ENCODE measurements at places on chromosomes 11 and 22.

DNA sequence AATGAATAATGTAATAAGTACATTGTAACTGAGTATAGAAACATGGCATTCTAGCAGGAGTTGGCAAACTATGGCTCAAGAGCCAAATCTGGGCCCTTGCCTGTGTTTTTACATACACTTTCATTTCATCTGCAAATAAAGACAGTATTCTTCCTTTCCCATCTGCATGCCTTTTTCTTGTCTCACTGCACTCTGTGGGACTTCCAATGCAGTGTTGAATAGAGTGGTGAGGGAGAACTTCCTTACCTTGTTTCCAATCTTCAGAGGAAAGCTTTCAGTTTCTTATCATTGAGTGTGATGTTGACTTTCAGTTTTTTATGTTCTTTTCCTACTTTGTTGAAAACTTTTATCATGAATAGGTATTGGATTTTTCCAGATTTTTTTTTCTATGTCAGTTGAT is 82.1 kb downstream of the USP47 start:
- DNase-seq, result no peak

DNA sequence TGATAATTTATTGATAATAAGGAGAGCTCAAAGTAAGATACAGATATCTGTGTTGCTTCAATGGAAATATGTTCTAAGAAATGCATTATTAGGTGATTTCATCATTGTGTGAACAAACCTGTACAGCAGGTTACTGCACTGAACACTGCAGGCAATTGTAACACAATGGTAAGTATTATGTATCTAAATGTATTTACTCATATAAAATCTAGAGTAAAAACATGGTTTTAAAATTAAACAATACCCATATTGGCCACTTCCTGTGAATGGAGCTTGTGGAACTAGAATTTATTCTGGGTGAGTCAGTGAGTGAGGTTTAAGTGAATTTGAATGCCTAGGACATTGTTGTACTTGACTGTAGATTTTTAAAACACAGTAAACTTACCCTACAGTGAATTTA is 722.9 kb upstream of the RAG2 start:
- no peak for DNase-seq

DNA sequence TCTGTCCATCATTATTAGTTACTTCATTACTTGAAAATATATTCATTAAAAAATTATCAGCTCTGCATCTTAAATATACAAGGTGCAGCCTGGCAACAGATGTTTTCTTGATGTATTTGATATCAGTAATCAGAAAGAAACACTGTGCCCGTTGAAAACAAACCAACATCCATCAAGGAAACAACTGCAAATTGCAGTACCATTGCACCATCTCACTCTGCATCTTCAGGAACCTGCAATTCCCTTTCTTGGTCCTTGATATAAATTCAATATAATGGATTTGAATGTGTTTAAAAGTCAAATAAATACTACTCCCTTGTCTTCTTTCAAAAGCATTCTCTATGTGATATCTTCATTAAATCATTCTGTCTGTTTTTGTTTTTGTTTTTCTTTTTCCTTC is 1131.2 kb downstream of the FAM181B start:
- DNase-seq, result no peak

- no peak for DNase-seq
Measured at GRCh38 chr22:27881421-27881820, 37.6 kb downstream of the PITPNB start.

DNA sequence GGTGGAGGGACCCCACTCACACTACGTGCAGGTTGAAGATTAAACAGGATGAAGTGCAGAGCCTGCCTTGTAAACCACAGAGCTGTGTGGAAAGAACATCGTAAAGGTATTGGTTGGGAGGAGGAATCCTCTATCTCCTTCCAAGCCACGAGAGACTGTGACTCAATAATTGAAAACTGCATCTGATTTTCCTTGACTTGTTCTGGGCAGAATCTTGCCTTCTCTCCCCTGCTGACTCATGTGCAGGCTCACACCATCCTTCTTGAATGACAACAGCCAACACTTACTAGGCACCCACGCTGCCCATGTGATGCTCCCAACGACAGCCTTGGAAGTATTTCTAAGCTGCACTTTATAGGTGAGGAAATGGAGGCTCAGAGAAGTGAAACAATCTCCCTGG is 563.0 kb downstream of the MIAT start:
- DNase-seq, result no peak

- no peak for DNase-seq
Measured at GRCh38 chr11:112161012-112161411, 2.9 kb downstream of the IL18 start.
